Activated CD4-positive, alpha-beta T cell treated with anti-CD3 and anti-CD28 coated beads, Interleukin-2, amount 50 U/mL, for 24 hours (primary cell): ENCODE measurements at places on chromosomes 1 and 21.

GRCh38 chr1:15510611-15511405 lies 13.2 kb downstream of the CASP9 start:
- no peak for DNase-seq

DNA sequence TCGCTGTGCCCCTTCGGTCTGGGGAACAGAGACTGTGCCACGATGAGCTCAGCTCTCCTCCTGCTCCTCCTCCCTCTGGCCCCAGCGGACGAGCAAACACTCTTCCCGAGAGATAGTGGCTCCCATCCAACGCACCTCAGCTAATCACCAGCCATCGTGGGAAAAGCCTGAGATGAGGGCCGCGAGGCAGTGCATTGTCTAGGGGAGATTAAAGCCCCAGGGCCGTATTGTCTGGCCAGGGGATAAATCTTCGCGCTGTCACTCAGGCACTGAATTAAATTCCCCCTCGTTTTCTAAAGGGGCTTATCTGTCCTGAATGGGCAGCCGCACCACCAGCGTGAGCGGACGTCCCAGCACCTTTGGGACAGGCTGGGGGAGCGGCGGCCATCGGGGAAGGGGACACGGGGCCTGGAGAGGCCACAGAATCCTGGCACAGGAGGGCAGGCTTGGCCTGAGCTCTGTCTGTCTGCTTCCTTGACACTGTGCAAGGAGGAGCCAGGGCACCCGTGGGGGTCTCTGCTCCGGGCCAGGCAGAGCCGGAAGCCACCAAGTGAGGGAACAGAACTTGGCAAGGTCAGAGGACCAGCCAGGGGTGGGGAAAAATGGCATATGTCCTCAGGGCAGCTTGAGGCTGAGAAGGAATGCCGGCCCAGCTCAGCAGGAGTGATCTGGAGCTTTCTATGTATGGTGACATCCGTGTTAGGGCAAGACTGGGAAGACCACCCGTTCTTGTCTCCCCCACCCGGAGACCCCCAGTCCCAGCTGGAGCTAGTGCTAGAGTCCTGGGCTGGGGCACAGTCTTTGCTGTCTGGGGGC lies 32.3 kb downstream of the PRDM16 start:
- DNase-seq = no peak

DNA sequence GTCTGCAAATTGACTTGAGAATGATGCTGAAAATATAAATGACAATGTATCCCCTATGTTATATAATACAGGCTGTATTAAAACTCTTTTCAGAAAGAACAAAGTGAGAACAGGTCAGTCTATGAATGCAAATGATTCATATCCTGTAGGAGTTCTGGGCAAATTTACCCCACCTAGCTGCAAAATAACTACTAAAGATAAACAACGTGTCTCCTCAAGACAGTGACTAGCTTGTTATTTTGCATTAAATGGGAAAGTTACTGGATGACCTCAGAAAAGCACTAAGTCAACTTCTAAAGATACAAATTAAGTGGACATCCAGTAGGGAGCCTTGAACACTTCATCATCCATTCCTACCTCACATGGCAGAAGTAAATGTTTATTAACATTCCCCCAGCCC lies 11.1 kb downstream of the RNF19B start:
- no peak for DNase-seq

- DNase-seq = no peak
Observed at GRCh38 chr1:58874757-58875755, 91.2 kb upstream of the JUN start.

DNA sequence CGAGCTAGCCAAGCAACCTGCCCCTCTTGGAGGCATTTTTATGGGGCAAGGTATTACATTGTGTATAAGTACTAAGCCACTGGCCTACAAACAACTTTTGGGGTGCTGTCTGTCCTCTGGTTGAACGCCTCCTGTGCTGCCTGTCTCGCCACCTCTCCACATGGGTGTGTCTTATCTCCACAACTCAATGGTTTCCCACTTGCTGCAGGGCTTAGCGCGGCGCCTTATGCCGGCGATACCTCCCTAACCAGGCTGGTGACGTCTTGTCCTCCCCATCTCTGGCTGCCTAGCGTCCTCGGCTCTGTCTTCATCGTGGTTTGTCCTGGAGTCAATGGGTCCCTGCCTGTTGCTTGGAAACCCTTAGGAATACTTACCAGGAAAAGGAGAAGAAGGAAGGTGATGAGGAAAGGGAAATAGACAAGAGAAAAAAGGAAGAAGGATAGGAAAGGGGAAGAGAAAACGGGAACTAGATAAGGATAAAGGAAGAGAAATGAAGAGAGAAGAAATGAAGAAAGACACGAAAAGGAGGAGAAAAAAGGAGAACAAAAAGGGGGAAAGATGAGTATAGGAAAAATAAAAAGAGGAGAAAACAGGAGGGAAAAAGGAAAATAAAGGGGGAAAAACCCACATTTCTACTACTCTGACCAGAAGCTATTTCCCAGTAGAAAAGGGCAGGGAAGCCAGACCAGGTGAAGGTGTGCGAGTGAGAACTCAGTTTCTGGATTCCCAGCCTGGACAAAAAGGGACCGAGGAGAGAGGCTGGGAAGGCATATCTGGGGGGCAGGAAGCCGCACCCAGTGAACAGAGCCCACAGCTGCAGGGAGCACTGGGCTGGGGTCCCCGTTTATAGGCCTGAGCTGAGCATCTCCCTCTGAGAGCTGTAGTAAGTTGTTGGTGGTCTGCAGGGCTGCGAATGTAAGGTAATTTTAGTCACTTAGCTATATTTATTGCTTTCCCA lies 86.2 kb downstream of the CLIC6 start:
- DNase-seq = no peak
